ENCODE measurements at places on chromosomes 4 and X.

- no peak for DNase-seq
Observed at GRCh38 chr4:5999830-6000365, 18.3 kb downstream of the C4orf50 start.

DNA sequence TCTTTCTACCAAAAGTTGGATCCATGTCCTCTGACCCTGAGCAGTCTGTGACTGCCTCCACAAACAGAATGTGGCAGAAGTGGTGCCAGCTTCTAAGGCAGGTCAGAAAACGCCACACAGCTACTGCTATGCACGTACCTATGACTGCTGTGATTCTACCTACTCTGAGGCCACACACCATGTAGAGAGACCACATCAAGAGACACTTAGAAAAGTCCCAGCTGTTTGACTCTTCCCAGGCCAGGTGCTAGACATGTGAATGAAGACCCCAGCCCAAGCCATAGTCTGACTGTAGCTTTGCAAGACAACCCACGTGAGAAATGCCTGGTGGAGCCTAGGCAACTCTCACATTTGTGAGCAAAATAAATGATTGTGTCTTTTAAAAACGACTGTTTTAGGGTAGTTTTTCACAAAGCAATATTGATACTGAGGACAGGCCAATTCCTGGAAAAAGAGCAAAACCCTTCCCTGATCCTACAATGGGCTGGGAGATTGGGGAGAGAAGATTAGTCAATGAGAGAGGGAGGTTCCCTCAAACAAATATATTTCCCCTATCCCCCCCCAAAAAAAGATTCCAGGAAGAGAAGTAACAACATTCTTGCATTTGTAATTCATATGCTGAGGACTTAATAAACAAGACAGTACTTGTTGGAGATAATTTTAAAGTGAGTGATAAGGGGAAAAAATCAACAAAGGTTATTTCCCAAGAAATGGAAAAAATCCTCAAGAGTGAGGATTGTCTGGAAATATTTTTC, 33.3 kb downstream of the FRYL start:
- DNase-seq, result no peak

GRCh38 chrX:66015152-66015831, 24.6 kb downstream of the VSIG4 start:
- DNase-seq, result no peak

DNA sequence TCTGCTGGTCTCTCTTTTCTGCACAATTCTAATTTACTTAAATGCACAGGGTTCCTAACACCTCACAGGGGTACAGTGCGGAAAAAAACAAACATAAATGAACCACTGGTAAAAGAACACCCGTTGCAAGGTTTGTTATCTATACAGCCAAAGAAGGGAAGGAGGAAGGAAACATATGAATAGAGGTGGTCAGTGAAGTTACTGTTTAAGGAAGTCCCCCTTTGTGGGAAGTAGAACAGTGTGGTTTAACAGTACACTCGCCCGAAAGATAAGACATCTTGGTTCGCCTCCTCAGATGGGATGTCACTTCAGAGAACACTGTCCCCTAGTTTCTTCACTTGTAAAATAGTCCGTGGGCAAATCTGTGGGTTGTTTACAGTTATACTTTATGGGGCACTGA, 57.5 kb downstream of the TEC start:
- no peak for DNase-seq

GRCh38 chr4:60737858-60738257, 462.3 kb upstream of the ADGRL3 start:
- DNase-seq, result no peak

DNA sequence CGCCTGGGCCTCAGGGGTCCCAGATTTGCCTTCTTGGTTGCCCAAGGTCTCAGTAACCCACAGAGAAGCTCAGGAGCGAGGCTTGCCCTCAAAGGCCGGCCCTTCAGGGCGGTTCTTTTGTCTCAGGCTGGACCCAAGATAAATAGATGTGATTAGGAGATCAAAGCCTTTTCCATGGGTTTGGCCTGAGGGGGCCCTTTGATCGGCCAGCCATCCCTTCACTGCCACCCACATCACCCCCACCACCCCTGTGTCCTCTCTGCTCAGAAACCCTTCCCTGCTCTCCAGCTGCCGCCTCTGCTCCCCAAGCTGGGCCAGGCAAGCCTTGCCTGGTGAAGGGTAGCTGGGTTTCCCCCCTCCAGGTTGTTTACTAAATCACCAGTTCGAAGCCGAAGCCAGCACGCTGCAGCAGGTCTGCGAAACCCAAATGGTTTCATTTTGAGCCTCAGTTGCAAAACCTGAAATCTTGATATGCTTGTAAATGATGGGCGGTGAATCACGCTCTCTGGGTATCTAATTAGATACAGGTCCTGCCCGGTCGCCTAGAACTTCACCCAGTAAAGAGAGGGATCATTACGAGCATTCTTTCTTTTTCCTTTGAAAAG, 202.6 kb upstream of the BCOR start:
- no peak for DNase-seq

GRCh38 chr4:26053761-26054160, 139.7 kb downstream of the SMIM20 start:
- no peak for DNase-seq

DNA sequence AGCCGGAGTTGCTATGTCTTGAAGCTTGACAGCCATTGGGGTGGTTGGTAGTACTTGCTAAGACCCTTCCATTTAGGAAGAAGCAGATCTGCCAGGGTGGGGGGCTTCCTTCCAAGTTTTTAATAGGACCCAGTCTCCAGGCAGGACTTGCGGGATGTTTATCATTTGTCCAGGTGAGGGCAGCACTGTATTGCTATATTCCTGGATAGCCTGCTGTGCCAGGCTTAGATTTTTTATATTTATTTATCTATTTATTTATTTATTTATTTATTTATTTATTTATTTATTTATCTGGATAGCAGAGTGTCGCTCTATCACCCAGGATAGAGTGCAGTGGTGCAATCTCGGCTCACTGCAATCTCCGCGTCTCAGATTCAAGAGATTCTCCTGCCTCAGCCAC, 87.4 kb upstream of the CT45A1 start:
- no peak for DNase-seq

DNA sequence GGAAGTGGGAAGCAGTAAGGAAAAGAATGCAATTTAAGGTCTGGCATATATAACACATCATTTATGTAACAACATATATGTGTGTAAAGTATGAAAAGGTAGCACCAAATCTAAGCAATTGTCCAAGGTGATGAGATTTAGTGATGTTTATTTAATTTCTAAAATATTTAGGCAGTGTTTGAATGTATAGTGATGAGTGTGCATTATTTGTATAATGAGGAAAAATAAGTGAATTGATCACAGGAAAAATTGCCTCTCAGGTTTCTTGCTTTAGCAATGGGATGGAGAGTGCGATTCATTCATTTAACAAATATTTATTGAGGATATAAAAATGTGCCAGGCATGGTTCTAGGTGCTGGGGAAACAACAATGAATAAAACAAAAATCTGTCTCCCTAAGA, 2.2 kb upstream of the MAGED1 start:
- no peak for DNase-seq

Data from stimulated activated CD8-positive, alpha-beta memory T cell treated with anti-CD3 and anti-CD28 coated beads, Interleukin-15, amount 100 ng/mL, for 24 hours (primary cell).